ENCODE measurements at places on chromosomes 1 and 21.

DNA sequence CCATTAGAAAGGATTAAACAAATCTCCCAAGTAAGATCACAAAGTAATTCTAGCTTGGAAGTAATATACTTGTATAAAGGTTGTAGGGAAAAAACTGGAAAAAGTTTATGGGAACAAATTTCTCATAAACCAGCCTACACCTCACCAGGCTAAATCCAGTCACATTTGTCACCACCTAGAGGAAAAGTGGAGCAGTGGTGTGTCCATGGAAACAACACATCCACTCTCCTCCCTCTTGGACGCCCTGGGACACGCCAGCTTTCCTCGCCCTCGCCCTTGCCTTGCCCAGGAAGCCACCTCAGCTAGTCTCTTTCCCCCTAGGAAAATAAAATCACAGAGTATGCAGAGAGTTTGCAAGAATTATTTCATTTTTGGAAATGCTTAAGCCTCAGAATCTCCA, 2.2 kb downstream of the PALMD start:
- peak; percentile 36 for DNase-seq

- no peak for DNase-seq
These were observed 221.6 kb downstream of the AKT3 start for GRCh38 chr1:243628476-243628907.

DNA sequence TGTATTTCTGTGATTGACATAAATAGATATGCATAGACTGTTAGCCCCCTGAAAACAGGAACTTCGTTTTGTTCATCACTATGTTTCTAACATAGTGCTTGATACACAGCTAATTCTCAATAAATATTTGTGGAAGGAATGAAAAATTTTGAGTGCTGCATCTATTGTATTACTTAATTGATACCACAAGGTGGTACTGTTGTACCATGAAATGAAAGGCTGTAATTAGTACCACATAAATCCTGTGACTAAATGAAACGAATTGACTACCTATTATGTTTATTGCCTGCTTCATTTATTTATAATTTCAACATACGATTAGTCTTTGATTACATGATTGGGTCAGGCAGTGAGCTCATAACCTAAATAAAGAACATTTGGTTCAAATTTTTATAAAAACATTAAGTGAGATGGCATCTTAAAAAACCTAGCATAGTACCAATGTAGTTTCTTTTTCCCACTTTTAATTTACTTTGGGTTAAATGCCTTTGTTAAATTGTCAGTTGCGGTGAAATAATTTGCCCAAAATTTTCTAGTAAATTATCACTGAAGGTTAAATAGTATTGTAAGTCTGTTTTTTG, 15.0 kb upstream of the TGFB2 start:
- DNase-seq, result peak; percentile 54

DNA sequence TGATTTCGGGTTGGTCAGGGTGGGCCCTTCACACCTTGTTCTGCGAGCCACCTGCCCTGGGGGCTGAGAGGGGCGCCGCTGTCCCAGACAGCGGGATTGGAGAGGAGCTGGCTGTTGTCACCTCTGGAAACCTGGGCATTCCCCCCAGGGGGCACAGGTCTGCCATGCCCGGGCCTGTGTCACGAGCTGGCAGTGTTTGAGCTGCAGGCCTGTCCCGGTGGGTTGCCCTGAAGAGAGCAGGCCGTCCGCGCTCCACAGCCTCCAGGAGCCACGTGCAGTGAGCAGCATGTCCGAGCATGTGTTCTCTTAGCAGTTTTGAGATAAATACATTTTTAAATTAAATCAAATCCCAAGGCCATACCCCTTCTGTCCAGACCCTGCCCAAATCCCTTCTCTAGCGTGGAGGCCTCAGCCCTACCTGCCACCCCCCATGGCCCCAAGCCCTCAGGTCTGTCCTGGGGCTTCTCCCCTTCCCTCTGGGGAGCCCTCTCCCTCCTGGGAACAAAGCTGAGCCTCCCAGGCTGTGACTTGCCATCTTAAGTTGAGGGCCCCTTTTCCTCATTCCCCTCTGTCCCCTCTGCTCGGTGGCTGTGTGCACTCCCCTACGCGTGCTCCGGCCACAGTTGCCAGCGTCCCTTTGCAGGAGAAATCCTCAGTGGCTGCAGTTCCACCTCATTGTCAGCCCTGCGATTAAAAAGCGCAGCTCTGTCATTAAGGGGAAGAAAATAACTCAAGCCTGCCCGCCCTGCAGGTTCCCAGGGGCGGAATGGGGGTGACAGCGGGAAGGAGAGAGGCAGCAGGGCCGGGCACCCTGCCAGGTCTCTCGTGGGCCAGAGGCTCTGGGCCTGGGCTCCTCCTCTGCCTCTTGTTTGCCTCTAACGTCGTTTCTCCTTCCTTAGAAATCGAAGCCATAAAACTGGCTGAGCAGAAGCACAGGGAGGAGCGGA, 26.6 kb downstream of the SLX9 start:
- DNase-seq, result peak; percentile 81

- no peak for DNase-seq
These were observed 27.3 kb upstream of the GOLT1A start for GRCh38 chr1:204241050-204241449.

- DNase-seq, result no peak
These were observed 122.7 kb downstream of the MATN1 start for GRCh38 chr1:30600706-30601105.

DNA sequence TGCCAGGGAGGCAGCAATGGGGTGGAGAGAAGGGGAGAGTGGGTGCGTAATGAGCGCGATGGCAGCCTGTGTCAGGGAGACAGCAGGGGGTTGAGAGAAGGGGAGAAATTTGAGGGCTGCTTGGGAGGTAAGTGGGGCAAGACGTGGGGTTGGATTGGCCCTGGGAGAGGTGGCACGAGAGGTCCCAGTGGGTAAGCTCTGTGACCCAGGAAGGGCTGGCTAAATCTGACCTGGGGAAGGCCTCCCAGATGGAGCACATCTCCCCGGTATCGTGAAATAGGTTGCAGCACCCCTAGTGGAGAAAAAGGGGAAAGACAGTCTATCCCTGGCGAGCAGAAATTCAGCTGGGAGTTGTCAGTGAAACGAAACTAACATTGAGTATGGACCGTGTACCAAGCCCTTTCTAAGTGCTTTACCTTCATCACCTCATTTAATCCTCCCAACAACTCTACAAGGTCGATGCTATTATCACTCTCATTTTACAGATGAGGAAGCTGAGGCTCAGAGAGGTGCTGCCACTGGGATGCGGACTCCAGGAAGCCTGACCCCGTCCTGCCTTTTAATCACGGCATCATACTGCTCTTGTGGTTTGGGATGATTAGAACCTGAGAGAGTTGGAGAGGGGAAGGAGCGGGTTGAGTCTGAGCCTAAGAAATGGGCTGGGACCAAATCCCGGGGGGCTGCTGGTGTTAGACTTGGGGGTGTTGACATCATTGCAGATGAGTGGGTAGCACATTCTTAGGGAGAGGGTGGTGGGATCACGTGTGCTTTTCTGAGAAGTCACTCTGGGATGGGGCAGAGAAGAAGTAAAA, 56.6 kb upstream of the RPL11 start:
- peak; percentile 74 for DNase-seq

GRCh38 chr1:223189903-223190724, 47.1 kb upstream of the TLR5 start:
- DNase-seq, result no peak

- no peak for DNase-seq
These were observed 24.7 kb upstream of the LRRN2 start for GRCh38 chr1:204709960-204710912.

DNA sequence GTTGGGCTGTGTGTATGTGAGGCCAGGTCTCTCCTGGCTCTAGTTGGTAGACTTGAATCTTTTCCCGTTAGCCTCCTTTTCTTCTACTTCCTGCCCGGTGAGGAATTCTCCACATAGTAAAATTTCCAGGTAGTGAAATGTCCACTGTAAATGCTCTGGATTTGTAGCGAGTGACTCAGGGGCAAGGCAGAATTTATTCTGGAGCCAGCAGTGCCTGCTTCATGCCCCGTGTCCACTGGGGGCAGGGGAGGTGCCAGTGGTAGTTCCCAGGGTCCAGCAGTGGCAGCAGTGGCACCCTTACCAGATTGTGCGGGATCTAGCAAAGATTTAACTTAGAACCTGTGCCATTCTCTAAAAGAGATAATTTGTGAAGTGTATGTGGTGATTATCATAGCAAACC, 74.5 kb upstream of the USP24 start:
- DNase-seq, result no peak

- DNase-seq, result no peak
These were observed 45.3 kb upstream of the MTF2 start for GRCh38 chr1:93033785-93034184.

DNA sequence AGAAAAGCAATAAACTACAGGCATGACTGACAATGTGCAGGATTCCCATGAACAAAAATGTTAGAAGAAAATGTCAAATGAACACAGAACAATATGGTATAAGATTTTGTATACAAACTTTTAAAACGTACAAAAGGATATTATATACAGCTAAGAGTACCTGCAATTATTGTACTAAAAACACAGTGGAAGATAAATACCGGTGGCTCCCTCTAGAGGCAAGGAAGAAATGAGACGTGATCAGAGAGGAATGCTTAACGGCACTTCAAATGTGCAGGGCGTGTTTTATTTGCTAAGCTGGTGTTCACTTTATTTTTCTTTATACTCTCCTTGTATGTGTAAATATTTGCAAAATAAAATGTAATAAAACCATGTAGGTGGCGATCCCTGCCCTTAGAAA, 191.8 kb upstream of the SAMSN1 start:
- DNase-seq, result no peak

GRCh38 chr21:15062606-15062965, 2.2 kb downstream of the NRIP1 start:
- no peak for DNase-seq

DNA sequence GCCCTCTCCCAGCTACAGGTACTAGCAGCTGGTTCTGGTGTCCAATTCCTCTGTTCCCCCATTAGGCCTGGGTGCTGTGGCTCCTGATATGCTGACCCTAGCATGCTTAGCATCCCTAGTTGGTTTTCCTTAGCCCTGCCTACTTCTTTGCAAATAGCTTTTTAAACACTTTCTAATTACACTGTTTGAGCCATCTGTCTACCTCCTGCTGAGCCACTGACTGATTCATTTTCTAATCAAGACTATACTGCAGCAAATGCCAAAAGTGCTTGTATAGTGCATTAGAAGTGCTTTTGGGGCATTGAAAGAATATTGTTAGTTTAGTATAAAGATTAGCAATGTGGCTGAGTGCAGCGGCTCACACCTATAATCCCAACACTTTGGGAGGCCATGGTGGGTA, 36.3 kb downstream of the ERICH3 start:
- DNase-seq, result no peak

DNA sequence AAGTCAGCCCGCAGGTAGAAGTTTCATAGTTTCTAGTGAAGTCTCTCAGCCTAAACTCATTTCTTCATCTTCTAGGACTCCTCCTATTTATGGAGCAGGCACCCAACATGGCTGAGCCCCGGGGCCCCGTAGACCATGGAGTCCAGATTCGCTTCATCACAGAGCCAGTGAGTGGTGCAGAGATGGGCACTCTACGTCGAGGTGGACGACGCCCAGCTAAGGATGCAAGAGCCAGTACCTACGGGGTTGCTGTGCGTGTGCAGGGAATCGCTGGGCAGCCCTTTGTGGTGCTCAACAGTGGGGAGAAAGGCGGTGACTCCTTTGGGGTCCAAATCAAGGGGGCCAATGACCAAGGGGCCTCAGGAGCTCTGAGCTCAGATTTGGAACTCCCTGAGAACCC, 7.2 kb downstream of the CGN start:
- DNase-seq, result no peak

DNA sequence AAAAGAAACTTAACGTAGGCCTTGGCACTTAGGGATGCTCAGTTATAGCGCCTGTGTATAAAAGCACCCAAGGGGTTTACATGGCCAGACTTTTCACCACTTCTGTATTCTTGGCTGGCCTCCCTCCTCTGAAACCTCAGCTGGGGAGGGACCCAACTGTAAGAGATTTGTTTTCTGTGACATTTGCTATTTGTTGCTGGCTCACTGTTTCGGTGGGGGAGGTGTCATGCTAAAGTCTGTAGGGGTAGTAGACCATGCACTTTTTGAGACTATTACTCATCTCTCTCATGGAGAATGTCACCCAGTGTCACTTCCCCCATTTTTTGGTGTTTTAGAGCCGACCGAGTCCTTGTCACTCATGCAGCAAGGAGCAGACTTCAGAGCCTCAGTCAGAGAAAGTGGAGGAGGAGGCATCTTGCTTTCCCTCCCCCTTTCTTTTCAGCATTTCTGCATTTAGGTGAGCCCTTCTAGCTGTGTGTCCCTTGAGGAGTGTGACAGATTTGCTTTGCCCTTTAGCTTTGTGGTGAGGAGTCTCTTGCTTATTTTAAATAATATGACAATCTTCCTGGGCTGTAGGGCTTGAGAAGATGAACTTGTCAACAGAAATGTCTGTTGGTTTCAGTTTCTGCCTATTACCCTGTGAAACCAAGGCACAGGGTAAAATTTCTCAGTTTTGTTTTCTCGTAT, 160.1 kb downstream of the FASLG start:
- DNase-seq, result no peak

- no peak for DNase-seq
These were observed 24.4 kb downstream of the YTHDF2 start for GRCh38 chr1:28761189-28761588.

DNA sequence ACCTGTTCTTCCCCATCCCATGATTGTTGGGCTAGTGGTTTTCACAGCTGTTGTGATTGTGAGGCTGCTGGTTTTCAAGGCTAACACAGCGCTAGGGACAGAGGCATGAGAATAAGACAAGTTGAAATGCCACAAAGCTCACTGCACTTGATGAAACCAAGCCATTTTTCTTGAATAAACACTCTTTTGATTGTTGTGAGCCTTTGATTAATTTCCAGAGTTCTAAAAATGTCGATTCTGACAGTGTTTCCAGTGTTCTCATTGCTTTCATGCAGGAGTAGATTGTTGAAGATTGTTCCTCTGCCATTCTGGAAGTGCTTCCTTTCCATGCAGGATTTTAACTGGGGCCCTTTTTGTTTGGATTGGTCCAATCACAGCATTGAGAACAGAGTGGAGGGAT, 134.9 kb upstream of the GRIK3 start:
- no peak for DNase-seq

- no peak for DNase-seq
These were observed 18.8 kb upstream of the RGS16 start for GRCh38 chr1:182622901-182623528.

- DNase-seq, result peak; percentile 11
These were observed 37.0 kb upstream of the RXRG start for GRCh38 chr1:165481820-165482532.

DNA sequence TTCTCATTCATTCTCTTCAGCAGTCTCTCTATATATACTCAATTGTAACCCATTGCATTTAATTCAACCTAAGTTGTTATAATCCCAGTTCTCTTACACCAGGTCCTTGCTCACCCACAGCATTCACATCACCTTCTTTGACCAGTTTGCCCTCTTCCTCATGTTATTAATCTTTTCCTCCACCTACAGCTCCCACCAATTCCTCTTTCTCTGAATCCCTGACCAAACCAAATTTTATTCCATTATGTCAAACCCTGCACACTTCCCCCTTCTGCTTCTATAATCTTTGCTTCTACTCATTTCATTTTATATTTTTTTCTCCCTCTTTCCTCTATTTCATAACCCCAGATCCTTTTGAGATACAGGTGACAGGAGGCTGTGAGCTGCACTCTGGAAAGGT, 1.4 kb downstream of the CD1A start:
- no peak for DNase-seq

Measured in DMS79 treated with DMSO at 0.1 percent for 48 hours (cell line).